Kasumi-1 (cell line): ENCODE measurements at places on chromosomes 6 and 20.

DNA sequence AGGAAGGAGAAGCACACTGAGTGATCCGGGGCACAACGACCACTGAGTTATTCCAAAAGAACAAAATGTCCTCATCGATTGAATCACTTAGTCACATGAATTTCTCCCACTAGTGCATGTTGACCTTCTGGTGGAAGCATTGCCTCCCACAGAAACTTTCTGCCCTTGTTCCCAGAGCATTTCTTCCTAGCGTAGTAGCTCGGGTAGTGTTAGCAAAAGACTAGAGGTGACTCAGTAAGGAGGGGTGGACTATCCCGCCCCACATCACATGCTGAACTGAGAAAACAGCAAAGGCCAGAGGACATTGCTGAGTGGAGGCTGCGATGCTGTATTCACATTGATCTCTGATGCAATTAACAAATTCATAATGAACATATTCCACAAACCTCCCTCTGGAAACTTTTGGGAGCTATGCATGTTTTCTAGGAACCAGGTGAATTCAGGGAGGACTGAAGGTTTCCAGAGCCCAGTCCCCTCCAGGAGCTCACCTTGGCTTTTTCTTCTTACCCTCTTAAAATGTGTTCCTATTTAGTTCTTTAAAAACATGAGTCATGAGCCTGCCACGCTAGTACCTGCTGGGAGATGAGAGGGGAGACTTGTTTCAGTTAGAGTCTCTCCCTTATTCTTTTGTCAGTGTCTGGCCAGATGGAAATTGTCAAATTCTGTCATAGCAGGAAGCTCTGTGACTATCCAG, 507.9 kb downstream of the CDH26 start:
- no peak for DNase-seq

DNA sequence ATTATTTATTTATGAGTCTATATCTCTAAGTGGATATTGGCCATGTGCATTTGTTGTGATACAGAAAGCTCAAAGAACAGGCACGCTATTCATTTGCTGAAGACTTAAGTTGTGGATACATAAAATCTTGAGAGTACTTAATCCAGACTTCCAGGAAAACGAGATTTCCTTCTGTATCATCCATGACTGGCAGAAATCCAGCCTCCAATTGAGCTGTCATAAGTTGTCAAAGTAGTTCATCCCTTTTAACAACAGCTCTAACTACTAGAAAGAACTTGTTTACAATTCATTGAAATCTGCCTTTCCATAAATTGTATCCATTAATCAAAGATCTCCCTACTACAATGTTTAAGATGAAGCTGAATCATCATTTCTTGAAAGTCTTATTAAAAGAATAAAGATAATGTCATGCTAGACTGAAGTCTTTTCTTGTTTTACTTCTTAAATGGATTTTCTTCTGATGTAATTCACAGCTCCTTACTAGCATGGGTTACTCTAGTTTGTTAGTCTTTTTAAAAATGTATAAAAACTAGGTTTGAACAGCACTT, 447.3 kb upstream of the CITED2 start:
- DNase-seq, result no peak

GRCh38 chr6:42745083-42745639, 742 bp downstream of the TBCC start:
- DNase-seq, result peak; percentile 36

DNA sequence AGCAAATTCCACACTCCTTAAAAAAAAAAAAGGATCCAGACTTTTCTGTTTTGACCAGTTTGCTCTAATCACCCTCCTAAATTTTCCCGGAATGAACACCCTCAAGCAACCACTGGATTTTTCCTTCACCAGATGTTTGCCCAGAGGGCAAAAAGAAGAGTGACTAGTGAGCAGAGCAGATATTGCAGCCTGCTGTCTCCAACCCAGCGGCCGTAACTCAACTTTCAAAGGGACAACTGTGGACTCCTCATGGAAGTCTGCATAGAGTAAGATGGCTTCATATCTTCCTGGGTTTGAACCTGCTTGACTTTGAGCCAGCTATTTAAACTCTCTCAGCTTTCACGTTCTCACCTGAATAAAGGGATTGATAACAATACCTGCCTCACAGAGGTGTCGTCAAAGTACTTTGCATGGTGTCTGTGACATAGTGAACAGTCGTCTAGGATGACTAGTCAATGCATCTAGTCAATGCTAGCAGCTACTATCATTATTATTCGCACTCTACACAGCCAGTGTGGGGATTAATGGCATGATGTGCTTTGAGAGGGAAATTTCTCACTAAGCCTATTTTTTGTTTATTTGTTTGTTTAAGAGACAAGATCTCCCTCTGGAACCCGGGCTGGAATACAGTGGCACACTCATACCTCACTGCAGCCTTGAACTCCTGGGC, 92.2 kb upstream of the HIVEP1 start:
- no peak for DNase-seq

- no peak for DNase-seq
Observed at GRCh38 chr20:25011831-25012241, 19.3 kb upstream of the APMAP start.

- DNase-seq, result no peak
Observed at GRCh38 chr6:74071214-74071613, 375.2 kb downstream of the CD109 start.

- DNase-seq, result peak; percentile 12
Observed at GRCh38 chr6:57190140-57190539, 18.0 kb downstream of the BAG2 start.

DNA sequence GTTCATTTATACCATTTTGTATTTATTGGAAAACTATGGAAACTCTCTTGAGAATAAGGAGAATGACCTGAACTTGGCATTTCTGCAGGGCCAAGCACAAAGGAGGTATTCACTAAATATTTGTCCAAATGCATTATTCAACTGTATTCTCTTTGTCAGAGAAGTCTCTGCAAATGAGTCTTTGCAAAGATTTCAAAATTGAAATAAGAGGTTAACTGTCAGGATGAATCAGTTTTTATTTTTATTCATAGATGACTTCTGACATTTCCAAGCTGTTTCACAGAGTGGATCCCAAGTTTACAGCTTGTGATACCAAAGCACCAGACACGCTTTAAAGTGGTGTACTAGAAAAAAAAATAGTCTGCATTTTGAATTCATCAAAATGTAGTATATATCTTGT, 131.6 kb downstream of the UTRN start:
- DNase-seq, result no peak

- DNase-seq, result no peak
Observed at GRCh38 chr6:144467921-144468320, 182.8 kb downstream of the UTRN start.

- no peak for DNase-seq
Observed at GRCh38 chr20:57783196-57783595, 73.4 kb upstream of the PMEPA1 start.

DNA sequence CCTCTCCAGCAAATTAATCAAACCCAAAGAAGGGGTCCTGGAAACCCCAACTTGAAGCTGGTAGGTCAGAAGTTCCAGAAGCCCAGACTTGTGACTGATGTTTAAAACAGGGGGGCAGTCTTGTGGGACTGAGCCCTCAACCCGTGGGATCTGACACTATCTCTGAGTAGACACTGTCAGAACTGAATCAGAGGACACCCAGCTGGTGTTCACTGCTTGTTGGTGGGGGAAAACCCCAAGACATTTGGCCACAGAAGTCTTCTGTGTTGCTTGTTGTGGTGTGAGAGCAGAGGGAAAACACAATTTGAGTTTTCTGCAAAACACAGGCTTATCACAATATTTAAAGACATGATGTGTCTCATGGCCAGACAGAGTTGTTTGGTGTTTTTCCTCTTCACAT, 29.9 kb downstream of the KIF13A start:
- DNase-seq, result no peak

GRCh38 chr20:58174708-58175280, 53.7 kb downstream of the ANKRD60 start:
- DNase-seq, result no peak

DNA sequence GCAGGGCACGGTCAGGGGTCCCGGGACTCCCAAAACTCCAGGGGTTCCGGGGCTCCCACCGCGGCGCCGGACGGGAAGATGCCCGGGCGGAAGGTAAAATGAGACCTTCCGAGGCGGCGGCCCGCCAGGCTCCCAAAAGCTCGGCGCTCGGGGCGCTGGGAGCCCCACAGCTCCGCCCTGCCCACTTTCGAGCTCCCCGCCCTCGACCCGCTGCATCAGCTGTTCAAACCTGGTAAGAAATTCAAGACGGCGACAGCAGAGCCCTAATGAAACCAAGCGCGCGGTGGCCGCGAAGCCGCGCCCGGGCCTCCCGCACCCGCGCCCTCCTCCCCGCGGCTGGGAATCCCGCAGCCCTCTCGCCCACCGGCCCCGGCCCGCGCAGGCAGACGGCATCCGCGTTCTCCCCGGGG, 369 bp downstream of the SLC4A11 start:
- peak; percentile 25 for DNase-seq

DNA sequence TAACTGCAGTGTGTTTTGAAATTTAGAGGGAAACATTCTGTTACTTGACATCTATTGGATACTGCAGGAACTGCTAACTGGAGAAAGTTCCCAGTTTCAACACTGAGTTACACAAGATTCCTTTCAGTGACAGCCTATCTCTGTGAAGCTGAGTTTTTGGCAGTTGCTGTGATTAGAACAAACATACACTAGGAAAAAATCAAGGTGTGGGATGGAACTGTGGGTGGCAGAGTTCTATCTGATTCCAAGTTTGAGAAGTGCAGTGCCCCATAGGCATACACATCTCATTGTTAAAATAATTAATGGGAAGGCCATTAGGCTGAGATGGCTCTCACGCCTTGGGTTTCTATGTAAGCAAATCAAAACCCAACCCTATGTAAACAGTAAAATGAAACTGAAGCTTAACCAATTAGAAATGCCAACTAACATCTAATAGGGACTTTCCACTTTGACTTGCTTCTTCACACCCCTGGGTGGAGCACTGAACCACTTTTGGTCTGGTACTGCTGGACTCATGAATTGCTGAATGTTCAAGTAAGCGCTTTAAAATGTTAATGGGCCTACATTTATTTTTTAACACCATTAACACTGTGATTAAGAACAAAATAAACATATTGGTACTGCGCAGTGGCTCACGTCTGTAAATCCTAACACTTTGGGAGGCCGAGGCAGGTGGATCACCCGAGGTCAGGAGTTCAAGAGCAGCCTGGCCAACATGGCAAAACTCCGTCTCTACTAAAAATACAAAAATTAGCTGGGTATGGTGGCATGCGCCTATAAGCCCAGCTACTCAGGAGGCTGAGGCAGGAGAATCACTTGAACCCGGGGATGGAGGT, 55.2 kb upstream of the TBC1D7 start:
- no peak for DNase-seq

- no peak for DNase-seq
Observed at GRCh38 chr6:167129159-167129558, 6.3 kb downstream of the CCR6 start.

DNA sequence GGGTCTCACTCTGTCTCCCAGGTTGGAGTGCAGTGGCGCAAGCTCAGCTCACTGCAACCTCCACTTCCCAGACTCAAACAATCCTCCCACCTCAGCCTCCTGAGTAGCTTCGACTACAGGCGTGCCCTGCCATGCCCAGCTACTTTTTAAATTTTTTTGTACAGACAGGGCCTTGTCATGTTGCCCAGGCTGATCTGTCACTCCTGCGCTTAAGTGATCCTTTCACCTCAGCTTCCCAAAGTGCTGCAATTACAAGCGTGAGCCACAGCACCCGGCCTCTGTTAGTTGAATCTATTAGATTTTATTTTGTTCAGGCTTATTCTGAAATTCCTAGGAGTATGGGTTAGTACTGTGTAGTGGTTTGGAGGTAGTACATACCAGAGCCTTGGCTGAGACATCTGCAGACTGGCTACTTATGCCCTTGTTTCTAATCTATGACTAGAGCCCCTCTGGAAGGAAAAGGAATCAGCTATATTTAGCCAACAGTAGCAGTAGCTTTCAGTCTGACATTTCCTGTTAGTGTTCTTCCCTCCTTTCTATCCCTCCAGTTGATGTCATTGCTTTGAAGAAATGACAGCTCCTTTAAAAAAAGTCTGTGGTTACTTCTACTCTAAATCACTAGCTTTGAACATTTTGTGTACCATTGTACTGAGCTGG, 74.4 kb downstream of the ITCH start:
- DNase-seq, result peak; percentile 34

GRCh38 chr6:152701863-152702401, 4.2 kb downstream of the MYCT1 start:
- DNase-seq, result no peak

- no peak for DNase-seq
Observed at GRCh38 chr6:3831761-3832530, 17.2 kb upstream of the FAM50B start.

GRCh38 chr20:52033313-52033712, 158.3 kb downstream of the ZFP64 start:
- no peak for DNase-seq

- DNase-seq, result no peak
Observed at GRCh38 chr6:16223362-16223761, 15.0 kb upstream of the GMPR start.

- DNase-seq, result no peak
Observed at GRCh38 chr6:85416049-85416448, 33.8 kb upstream of the NT5E start.

DNA sequence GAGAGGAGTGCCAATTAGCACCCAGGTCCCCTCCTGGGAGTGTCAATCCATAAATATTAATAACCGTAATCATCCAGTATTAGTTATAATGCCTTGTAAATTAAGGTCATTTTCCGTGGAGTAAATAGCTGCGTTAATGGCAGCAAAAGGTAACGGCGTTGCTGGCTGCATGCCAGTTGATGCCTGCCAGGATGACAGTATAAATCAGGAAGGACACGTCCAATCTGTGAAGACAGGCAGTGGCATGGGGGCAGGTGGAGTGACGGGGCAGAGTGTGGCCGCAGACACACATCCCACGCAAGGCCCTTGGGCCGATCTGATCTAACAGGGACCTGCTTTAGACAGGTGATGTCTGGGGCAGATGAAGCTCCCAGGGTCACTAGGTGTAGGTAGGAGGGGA, 49.1 kb downstream of the KCNB1 start:
- no peak for DNase-seq

DNA sequence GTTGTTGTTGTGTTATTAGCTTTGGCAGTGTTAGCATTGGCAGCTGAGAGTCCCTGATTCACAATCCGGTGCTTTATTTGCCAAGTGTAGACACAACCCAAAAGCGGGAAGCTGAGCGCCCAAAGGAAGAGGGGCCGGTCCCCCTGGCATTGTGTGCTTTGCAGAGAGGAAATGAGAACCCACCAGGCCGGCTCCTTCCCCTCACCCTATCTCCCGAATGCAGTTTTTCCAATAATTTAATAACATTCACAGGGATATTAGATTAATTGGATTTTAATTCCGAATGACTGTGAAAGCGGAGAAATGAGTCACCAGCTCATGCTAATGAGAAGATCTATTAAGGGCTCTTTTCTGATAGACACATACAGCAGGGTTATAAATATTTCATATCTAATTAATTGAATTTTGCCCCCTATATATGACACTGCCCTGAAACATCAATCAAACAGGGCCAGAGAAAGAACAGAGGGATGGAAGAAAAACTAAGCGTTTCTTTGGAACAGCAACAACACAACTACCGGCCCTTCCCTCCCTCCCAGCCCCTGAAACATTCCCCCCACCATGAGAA, 143.8 kb downstream of the MBOAT1 start:
- no peak for DNase-seq

GRCh38 chr6:150711584-150712504, 112.2 kb downstream of the PLEKHG1 start:
- no peak for DNase-seq

GRCh38 chr6:132282696-132283095, 118.6 kb downstream of the MOXD1 start:
- no peak for DNase-seq

GRCh38 chr6:72466971-72467566, 154.8 kb upstream of the KCNQ5 start:
- DNase-seq, result no peak

GRCh38 chr20:973785-974194, 28.3 kb downstream of the RSPO4 start:
- DNase-seq, result peak; percentile 74
